ENCODE measurements at places on chromosomes 1 and 21. TPM values are rescaled to one million over a fixed set of nuclear protein-coding genes. Genes with fewer than 3 reads are reported as not detected.

SFN gene
- 0.47 TPM for total RNA-seq

CLCN6 gene
- total RNA-seq, result 15.2 TPM

RGS8 gene
- not detected for total RNA-seq

DNA sequence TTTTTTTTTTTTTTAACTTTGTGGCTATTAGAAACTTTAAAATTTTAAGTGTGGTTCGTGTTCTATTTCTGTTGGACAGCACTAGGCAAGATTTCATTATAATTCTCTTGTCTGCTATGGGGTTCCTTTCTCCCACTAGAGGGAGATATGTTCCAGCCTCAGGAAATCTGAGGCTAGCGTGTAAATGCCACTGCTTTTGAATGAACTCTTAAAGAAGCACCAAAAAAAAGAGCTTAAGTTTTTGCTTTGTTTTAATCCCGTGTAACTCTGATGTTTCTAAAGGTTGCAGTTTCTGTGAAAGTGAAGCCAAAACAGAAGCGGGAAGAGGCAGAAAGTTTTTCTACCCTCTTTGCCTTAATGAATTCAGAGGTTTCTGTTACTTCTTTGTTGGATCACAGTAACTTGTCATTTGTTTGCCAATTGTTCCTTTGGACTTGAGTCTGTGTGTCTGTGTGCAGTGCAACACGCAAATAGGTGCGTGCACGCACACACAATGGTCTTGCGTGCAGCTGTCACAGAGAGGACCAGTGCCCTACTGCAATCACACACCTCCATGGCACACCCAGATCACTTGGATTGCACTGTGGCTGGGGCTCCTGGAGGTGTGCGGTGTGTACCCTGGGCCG lies 32.3 kb downstream of the HHAT start:
- H3K4me1 ChIP-seq, result peaks cover 2% of the 10 kb centered on the region
- no peak for DNase-seq
- no peak overlapping the region for H3K27ac ChIP-seq
- no peaks in the 10 kb centered on the region for H3K36me3 ChIP-seq
- no peaks in the 10 kb centered on the region for H3K27me3 ChIP-seq
- no peak overlapping the region for H3K4me3 ChIP-seq

DNA sequence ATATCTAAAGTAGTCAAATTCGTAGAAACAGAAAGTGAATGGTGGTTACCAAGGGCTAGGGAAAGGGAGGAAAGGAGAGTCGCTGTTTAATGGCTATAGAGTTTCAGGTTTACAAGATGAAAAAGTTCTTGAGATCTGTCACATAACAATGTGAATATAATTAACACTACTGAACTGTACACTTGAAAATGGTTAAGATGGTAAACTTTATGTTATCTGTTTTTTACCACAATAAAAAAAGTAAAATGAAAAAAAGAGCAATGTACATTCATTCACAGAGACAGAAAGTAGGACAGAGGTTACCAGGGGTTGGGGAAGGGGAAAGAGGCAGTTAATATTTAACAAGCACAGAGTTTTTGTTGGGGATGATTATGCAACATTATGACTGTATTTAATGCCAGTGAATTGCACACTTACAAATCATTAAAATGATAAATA lies 53.3 kb upstream of the SEC16B start:
- no peak overlapping the region for H3K27ac ChIP-seq
- no peak overlapping the region for H3K4me3 ChIP-seq
- no peaks in the 10 kb centered on the region for H3K4me1 ChIP-seq
- H3K36me3 ChIP-seq, result no peaks in the 10 kb centered on the region
- no peak for DNase-seq

DNA sequence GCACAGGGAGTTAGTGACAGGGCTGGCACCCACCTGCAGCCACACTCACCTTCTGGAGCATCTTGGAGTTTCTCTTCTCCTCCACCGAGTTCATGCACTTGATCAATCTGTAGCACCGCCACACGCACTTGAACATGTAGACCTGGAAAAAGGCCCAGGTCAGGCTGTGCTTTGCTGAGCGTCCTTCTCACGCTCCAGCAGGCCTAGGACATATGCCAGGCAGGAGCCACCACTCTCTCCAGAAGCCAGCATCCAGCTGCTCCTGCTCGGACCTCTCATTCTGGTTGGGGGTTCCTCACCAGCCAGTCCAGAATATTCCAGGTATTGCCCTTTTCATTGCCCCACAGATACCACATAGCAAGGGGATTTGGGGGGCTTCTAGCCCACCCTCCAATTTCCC lies 11.7 kb upstream of the MATN1 start:
- no peak overlapping the region for H3K4me3 ChIP-seq

DNA sequence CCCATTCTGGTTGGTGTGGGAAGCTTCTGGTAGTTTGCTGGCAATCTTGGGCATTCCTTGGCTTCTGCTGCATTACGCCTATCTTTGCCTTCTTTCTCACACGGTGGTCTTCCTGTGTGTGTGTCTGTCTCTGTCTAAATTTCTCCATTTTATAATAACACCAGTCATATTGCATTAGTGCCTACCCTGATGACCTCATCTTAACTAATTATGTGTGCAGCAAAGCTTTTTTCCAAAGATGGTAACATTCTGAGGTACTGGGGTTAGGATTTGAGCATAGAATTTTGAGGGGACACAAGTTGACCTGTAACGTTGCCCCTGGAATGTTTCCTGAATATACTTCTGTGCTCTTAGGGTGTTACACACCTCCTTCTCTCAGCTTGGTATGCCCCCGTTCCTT lies 77.1 kb downstream of the DYRK1A start:
- DNase-seq, result no peak
- no peak overlapping the region for H3K27ac ChIP-seq
- peaks cover 48% of the 10 kb centered on the region for H3K4me1 ChIP-seq
- no peaks in the 10 kb centered on the region for H3K27me3 ChIP-seq
- H3K4me3 ChIP-seq, result no peak overlapping the region

- no peaks in the 10 kb centered on the region for H3K27me3 ChIP-seq
- H3K27ac ChIP-seq, result peak overlapping the region; percentile 98
- no peak for DNase-seq
- H3K4me1 ChIP-seq, result peaks cover 30% of the 10 kb centered on the region
- H3K36me3 ChIP-seq, result peaks cover 10% of the 10 kb centered on the region
Measured at GRCh38 chr1:239717097-239717917, 330.9 kb downstream of the CHRM3 start.

DNA sequence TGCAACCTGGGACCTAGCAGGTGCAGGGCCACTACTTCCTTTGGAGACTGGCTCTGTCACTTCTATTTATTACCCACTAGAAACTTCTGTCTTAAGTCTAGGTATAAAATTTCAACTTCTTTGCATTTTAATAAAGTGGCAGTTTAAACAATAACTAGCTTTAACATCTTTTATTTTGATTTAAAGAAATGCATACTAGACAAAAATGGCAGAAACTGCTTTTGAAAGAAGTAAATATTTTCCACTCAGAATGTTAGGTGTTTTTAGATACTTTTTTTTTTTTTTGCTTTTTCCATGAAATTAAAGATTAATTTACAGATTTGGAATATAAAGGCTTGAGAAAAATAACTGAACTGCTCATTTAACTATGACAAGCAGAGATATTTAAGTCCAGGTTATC lies 1477.6 kb downstream of the KCNT2 start:
- no peaks in the 10 kb centered on the region for H3K4me1 ChIP-seq
- no peaks in the 10 kb centered on the region for H3K36me3 ChIP-seq
- H3K4me3 ChIP-seq, result no peak overlapping the region
- no peak overlapping the region for H3K27ac ChIP-seq

DNA sequence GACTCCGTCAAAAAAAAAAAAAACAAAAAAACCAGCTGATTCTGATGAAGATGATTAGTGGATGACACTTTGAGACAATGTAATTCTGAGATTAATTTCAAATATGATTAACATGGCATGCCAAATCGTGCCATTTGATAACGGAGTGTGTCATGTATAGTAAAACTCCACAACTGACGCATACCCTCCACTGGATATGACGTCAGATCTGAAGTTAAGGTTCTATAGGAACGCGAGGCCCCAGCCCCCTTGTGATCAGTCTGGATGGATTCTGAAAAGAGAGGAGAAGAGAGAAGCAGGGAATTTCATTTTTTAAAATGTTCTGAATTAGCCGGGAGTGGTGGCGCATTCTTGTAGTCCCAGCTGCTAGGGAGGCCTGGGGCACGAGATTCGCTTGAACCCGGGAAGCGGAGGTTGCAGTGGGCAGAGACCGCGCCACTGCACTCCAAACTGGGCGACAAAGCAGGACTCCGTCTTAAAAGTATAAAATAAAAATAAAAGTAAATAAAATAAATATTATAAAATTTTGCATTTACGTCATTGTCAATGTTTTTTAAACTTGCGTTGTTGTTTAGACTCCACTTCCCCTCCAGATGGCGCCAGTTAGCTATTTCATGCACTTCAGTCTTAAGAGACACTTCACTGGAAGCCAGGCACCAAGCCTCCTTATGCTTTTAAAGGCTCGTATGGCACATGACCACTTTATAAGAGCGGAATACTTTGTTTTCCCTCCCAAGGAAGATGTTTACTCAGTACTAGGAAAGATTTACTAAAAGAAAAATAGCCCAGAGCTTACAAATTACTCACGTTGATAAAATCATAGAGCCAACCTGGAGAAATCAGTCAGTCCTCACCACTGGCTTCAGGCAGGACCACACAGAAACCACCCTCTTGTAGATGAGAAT lies 65.5 kb downstream of the UBE2U start:
- no peaks in the 10 kb centered on the region for H3K4me1 ChIP-seq
- H3K27me3 ChIP-seq, result peaks cover 10% of the 10 kb centered on the region
- H3K4me3 ChIP-seq, result no peak overlapping the region
- no peaks in the 10 kb centered on the region for H3K36me3 ChIP-seq
- DNase-seq, result peak; percentile 88
